Eye (tissue), 1 donor: ENCODE measurements at places on chromosomes 1 and 21.

DNA sequence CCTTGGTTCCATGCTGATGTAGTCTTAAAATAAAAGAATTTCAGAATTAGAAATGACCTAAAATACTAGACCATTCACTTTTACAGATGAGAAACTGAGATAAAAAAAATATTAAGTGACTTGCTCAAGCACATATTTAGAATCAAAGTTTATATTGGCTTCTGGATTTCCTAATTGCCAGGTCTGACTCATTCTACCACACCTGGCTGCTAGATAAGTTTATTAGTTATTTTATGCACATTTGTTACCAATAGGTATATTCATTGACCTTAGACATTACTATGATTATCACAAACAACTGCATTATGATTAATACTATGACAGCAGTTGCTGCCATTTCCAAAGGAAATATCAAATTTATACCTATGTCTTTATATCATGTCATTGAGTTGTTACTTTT, 497.5 kb downstream of the RWDD3 start:
- DNase-seq = no peak

DNA sequence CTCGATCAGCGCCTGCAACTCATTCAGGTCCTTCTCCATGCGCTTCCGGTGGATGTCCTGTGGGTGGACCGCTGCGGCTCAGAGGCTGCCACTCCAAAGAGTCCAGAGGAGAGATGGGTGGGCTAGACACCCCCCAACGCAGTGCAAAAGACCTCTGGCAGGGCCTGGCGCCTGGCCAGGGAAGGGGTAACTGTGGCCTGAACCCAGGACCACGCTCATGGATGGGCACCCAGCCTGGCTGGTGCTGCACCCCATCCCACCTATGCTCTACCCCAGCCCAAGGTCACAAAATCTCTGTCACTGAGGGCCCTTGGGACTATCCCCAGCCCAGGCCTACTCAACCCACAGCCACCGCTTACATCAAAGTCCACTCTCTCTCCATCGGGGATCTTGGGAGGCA, 12.2 kb downstream of the TNNT2 start:
- no peak for DNase-seq

GRCh38 chr1:11070876-11071275, 11.1 kb upstream of the SRM start:
- no peak for DNase-seq

GRCh38 chr1:22775478-22775877, 64.8 kb downstream of the EPHB2 start:
- peak; percentile 55 for DNase-seq

DNA sequence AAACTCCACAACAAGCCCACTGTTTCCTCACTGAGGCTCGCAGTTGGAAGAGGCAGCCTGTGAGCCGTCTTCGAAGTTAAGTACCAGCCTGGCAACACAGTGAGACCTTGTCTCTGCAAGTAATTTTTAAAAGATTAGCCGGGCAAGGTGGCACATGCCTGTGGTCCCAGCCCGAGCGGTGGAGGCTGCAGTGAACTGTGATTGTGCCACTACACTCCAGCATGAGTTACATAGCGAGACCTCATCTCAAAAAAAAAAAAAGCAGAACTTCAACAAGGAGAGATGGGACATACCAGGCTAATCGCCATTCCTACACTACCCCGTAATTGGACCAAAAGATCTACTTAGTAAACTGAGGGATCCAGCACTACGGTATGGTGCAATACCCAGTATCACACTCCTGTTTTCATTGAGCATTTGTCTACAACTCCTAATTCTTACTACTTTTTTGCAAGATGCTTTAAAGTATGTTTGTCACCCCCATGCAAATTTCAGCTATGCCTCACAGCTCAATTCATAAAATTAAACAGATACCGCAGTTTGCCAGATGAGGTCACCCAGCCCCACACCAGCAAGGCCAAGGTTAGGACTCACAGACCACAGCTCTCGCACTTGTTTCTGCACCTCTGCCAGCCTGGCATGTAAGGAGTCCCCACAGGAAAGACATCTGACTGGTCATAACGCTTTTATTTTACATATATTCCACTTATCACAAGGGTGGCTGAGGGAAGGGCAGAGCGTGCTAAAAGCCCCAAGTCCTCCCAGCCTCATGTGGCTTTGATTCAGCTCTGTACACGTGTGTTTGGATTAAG, 21.0 kb downstream of the SDE2 start:
- DNase-seq = no peak

DNA sequence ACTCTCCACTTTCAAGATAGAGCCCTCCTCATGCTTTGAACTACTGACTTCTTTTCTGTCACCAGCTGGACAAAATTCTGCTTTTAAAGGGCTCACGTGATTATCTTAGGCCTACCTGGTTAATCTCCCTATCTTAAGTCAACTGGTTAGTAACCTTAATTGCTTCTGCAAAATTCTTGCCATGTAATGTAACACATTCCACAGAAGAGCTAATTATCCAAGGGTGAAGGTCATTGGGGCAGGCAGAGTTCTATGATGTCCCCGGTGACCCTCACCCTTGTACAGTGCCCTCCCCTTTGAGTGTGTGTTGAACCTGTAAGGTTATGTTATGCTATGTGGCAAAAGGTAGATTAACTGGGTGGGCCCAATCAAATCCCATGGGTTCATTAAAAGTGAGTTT, 25.2 kb upstream of the FOXE3 start:
- DNase-seq = no peak

GRCh38 chr21:25421321-25422028, 185.8 kb downstream of the MRPL39 start:
- no peak for DNase-seq

- peak; percentile 92 for DNase-seq
Measured at GRCh38 chr1:1906185-1907097, 8.6 kb upstream of the CALML6 start.

- DNase-seq = peak; percentile 19
Measured at GRCh38 chr1:247118946-247119446, 14.8 kb upstream of the ZNF669 start.

- no peak for DNase-seq
Measured at GRCh38 chr1:218476385-218476784, 131.2 kb downstream of the TGFB2 start.

DNA sequence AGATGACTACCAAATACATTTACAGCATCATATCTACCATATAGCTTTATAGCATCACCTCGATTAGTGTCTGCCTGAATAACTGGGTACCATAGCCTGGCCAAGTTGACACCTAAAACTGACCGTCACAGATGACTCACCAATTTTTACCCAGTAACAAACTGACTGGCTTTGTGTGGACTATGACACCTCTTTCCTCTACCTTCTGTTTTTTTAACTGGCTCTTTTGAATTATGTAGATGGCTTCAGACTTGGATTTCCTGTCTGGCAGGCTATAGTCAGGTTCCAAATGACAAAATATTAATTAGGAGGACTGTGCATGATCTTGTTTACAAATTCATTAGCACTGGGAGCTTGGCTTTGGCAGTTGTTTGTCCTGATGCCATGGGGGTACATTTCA, 360.3 kb downstream of the TGFB2 start:
- no peak for DNase-seq

DNA sequence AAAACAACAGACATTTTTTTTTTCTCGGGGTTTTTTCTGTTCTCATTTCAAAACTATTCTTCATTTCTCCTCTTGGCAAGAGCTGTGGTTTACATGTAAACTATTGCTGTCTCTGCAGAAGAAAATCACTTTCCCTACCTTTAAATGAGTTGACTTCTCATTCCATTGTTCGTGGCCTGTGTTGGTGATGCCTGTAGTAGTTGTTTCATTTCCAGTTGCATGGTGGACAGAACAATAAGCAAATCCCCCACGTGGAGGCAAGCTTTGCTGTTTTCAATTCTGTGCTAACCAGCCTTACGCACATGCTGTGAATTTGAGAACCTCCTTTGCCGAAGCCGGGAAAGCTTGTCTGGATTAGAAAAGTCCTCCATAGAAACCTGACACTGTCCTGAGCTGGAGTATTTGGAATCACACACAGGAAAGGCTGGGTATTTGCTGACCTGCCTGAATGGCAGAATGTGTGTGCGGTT, 26.2 kb upstream of the MAP3K7CL start:
- DNase-seq = peak; percentile 45

DNA sequence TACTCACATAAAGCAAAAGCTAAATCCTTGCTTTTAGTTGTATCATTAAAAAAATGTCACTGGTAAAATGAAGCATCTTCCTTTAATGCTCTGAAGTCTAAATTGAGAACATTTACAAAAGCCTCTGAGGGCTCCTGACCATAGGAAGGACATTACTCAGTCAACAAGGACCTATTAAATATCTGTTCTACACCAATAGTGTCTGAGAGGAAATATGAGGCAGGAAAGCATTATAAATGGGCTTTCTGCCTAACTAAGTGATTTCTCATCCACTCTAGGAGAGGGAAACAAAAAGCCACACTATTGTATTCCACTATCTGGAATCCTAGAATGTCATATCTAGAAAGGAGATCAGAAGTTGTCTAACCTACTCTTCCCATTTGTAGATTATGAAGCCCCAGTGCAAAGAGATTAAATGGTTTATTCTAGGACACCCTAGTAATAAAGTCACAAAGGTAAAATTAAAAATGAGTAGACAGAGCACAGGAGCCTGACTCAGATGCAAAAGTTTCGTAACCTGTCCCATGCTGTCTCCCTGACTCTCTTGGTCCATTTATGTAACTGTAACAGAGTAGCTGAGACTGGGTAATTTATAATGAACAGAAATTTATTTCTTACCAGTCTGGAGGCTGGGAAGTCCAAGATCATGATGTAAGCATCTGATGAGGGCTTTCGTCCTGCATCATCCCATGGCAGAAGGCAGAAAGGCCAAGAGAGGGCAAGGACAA, 17.6 kb downstream of the RGS1 start:
- no peak for DNase-seq

- DNase-seq = peak; percentile 81
Measured at GRCh38 chr1:176206006-176206960, 803 bp downstream of the COP1 start.

DNA sequence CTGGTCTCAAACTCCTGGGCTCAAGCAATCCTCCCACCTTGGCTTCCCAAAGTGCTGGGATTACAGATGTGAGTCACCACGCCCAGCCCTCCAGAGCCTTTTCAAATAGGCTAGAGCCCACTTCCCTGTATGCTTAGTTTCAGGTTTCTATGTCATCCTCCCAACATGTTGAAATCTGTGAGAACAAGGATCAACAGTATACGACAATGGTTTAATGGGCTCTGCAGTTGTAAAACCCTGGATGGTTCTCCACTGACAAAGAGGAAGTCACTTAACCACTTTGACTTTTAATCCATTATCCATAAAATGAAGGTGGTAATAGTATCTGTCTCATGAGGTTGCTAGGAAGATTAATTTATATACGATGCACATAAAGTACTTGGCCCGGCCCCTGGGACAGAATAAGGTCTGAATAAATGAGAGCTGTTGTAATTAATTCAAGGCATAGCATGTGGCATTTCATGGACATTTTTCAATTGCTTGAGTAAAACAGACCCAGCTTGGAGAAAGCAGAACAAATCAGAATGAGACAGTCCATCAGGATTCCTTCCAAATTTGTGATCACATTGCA, 113.9 kb upstream of the ZNF648 start:
- no peak for DNase-seq

DNA sequence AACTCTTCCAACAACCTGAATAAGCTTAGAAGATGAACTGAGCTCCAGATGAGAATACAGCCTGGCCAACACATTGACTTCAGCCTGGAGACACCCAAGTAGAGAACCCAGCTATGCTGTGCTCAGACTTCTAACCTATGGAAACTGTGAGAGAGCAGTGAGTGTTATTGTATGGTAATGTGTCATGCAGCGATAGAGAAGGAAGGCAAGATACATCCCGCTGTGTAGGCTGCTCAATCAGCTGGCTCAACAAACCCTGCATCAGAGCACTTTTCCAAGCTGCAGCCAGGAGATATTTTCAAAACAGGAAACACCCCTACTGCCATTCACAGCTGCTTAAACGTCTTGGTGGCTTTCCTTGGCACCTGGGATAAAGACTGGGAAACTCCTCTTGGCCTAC, 321.3 kb downstream of the SIPA1L2 start:
- DNase-seq = no peak

DNA sequence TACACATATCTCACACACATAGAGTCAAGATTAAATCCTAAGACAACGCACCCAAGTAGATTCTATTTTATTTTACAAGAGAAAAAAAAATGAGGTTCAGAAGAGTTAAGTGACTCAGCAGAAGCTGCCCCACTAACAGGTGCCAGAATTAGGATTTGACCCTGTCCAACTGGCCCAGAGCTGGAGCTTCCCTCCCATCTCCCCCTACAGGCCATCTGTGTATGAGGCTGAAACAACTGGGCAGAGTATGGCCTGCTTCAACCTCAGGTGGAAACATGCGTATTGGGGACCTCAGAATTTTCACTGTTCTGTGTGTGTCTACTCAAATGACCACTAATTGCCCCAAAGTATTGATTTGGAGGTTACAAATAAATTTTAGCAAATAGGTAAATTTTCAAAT, 29.9 kb downstream of the PSMG1 start:
- no peak for DNase-seq

- no peak for DNase-seq
Measured at GRCh38 chr1:164969253-164969652, 387.3 kb downstream of the LMX1A start.

GRCh38 chr1:32977546-32978087, 13.0 kb upstream of the RNF19B start:
- no peak for DNase-seq

- no peak for DNase-seq
Measured at GRCh38 chr1:212473729-212474128, 41.0 kb downstream of the NENF start.

DNA sequence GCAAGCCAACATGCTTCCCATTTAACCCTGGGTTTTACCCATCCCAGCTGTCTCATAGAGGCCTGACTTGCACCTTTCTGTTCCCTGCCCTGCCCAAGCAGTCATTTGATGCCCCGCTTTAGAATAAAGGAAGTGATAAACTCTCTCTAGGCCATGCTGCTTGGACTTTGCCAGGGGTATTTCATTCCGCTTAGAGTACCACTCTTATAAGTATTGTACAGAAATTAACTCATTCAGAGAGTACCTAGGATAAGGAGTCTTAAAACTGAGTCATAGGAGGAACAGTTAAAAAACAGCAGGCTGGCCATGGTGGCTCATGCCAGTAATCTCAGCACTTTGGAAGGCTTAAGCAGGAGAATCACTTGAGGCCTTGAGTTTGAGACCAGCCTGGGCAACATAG, 21.0 kb upstream of the LYST start:
- no peak for DNase-seq

GRCh38 chr1:248136811-248137210, 8.1 kb upstream of the OR2M5 start:
- no peak for DNase-seq

DNA sequence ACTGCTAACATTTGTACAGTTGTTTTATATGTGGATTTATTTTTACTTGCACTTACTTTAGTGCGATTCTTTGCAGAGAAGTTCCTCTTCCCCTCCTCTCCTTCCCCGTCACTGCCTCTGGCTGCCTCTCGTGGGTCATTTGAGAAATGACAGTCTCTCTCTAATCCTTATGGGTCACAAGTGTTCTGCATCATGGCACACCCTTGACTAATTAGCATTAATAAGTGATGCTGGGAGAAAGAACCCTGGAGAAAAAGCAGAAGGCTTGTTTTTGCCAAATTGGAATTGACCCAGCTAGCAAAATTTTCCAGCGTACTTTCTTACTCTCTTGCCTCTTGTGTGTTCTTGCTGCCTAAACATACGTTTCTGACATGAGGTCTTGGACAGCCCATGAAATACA, 301.2 kb downstream of the DUSP10 start:
- peak; percentile 71 for DNase-seq

- no peak for DNase-seq
Measured at GRCh38 chr1:24276791-24277190, 42.4 kb upstream of the GRHL3 start.
